Mammary epithelial cell (primary cell): ENCODE measurements at places on chromosomes 2 and 18.

DNA sequence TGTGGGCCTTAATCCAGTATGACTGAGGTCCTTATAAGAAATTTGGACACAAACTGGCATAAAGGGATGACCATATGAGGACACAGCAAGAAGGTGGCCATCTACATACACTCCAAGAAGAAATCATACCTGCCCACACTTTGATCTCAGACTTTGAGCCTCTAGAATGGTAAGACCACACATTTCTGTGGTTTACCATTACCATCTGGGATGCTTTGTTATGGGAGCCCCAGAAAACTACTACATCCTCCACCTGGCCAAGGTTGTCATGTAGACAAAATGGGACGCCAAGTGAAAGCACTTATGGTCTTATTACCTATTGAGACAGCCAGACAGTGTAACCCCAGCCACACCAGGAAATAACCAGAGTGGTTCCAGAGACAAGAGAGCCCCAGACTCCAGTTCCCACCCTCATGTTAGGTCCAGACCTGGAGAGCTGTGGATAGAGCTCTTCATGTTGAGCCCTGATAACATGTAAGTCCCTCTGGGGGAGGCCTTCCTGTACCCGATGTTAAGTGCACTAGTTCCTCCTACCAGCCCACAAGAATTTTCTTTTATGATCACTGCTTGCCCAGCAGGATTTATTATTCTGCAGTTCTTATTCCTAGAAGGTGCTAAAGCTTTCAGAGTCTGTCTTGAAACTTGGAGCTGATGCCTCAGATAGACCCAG lies 4.6 kb upstream of the ADD2 start:
- no peak for DNase-seq

DNA sequence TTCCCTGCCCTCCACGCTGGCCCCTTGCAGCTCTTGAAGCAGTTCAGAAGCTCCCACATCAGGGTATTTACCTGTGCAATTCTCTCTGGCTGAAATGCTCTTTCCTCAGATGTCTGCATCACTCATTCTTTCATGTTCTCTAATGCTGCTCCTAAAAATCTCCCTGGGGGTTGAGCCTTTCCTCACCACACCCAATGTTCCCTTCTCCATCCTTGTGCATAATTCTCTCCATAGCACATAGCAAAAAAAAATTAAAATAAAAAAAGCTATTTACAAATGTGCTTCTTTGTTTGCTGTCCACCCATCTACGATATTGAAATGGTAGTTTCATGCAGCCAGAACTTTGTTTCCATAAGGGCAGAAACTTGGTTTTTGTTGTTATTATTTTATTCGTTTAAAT lies 155.5 kb downstream of the DOK6 start:
- DNase-seq = no peak

GRCh38 chr2:220562375-220563140 lies 935.1 kb downstream of the SLC4A3 start:
- DNase-seq = no peak

DNA sequence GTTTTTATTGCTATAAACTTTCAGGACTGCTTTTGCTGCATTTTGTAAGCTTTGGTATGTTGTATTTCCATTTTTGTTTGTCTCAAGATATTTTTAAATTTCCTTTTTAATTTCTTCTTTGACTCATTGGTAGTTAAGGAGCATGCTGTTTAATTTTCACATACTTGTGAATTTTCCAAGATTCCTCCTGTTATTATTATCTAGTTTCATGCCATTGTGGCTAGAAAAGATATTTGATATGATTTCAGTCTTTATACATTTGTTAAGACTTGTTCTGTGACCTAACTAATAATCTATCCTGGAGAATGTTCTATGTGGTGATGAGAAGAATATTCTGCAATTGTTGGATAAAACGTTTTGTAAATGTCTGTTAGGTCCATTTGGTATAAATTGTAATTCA lies 62.1 kb downstream of the NUP35 start:
- no peak for DNase-seq

GRCh38 chr2:30293303-30293921 lies 62.1 kb downstream of the LBH start:
- DNase-seq = peak; percentile 80

DNA sequence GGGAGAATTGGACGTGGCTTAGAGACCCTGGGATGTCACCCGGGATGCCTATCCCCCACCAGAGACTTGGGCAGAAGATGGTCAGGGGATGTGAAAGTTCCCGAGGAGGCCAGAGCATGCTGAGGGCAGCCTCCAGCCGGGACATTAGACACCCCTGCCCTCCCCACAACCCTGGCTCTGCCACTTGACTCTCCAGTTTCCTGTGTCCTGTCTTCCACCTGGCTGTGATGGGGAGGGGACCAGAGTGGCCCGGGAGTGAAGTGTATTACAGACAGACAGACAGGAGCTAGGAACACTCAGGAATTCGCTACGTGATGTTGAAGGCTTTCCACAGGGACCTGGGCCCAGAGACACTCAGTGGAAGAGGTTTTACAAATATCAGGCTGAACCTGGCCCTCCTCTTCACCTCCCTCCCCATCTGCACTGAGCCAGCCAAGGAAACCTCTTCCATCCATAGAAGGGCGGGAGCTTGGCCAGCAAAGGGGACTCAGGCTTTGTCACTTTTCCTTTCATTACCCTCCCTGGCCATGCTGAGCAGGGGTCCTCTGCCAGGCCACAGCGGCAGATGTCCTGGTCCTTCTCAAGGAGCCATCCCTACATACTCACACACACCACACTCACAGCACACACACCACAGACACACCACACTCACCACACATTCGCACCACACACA lies 60.7 kb downstream of the SDC1 start:
- no peak for DNase-seq

- DNase-seq = peak; percentile 53
Observed at GRCh38 chr2:178825183-178825582, 18.0 kb upstream of the TTN start.

DNA sequence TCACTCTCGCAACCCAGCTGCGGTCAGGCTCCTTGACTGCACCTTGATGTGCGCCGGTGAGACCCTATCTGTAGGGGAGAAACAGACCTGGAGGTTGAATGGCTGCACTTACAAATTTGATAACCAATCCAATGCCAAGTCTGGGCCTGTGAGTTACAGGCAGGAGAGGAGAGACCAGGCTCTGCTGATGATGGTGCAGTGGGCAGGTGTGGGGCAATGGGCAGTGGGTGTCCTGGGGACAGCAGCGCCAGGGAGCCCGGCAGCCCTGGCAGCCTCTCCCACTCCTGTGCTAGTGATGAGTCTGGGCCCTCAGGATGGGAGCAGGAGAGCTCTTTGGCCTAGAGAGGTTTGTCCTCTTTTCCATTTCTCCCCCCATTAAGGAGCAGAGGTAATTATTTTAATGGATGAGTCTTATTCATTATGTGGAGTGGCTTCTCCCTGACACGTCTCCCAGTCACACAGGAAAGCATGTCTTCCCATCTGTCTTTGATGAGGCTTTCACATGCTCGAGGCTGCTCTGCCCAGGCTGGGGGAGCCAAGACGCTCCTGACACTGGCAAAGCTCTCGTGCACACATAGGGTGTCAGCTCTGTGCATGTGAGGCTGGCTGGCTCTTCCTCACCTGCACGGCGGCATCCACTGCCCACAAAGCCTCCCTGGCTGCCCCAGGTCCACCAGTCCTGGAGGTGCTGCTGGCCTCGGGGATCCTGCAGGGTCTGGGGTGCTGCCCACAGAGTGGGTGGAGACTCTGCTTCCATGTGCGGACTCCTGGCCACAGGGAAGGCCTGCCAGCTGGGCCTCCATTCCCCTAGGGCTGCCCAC lies 10.0 kb upstream of the ALLC start:
- no peak for DNase-seq

DNA sequence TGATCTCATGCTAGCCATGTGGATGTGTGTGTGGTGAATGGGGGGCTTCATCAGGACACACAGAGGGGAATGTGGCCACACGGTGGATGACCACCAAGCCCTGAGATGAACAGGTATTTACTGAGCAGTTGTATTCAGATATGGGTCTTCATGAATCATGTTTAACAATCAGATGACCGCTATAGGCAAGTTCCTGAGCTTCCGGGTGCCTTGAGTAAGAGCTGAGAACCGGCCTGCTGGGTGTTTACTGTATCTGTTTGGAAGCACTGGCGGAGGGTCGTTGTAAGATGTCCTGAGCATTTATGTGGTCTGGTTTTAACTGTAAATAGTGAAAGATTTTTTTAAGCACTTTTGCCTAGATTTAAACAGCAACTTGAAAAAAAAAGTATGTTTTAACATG lies 43.9 kb downstream of the BOLA3 start:
- DNase-seq = no peak

DNA sequence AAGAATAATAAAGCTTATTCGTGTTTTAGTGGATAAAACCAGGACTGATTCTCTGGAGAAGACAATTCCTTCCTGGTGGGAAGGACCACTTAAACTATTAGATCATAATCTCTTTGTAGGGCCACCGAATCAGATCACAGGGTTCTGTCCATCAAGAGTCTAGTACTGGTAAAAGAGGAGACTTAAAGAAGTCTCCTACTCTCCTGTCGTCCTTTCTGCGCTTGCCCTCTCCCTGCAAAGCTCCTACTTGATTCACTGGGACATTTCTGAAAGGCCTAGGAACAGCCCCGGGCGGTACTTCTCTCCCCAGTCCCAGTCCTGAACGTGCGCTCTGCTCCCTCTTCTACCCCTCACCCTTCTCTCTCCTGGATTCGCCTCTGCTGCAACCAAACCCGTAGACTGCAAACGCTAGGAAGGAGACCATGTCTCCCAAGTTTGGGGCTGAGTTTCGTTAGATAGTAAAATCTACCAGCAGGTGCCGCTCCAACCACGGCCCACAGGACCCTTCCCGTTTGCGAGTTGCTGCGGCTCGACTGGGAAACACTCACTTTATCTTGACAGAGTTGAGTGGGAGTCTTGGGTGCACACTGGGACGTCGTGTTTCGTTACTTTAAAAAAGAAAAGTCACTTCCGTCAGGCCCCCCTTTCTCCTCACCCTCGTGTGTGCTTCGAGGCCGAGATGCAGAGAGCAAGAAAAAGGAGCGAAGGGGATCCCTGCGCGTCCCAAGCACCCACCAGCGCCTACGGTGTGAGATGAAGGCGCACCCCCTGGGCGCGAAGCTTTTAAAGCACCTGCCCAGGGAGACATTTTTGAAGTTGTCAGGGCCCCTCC lies 923 bp downstream of the FIGLA start:
- DNase-seq = peak; percentile 55

DNA sequence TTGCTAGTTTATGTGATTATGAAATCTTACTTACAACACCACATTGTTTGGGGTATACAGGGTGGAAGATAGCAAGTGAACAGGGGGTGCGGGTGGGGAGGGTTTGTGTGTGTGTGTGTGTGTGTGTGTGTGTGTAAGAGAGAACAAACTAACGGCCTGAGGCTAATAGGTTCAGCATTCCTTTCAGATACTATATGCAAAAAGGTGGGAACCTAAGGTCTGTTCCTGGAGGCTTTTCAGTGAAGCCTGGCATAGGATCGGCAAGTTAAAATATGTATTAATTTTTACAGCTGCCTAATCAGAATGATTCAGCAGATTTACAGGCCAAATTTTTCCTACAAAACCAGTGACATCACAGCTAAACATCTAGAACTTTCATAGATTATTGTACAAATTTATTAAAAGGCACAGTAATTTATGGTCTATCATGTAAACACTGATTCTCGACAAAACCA lies 7.6 kb upstream of the SPDYA start:
- DNase-seq = no peak

DNA sequence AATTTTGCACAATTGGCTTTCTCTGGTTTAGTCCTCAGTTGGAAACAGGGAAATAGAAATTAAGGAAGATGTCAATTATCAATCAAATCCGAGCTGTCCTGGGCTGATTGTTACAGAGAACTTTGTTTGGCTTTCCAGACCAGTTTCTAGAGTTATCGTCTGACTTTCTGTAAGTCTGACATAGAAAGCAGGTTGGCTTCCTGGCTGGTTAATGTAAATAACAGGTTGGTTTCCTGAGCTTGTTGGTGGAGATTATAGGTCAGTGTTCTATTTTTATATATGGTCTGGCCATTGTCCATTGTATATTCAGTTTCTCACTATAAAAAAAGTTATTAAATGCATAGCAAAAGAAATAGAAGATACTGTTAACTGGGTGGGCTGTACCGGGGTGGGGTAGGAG lies 204.8 kb downstream of the MBD2 start:
- no peak for DNase-seq

- DNase-seq = no peak
Observed at GRCh38 chr2:238939074-238939473, 91.2 kb downstream of the TWIST2 start.

GRCh38 chr2:27076323-27076722 lies 2.1 kb upstream of the EMILIN1 start:
- no peak for DNase-seq

DNA sequence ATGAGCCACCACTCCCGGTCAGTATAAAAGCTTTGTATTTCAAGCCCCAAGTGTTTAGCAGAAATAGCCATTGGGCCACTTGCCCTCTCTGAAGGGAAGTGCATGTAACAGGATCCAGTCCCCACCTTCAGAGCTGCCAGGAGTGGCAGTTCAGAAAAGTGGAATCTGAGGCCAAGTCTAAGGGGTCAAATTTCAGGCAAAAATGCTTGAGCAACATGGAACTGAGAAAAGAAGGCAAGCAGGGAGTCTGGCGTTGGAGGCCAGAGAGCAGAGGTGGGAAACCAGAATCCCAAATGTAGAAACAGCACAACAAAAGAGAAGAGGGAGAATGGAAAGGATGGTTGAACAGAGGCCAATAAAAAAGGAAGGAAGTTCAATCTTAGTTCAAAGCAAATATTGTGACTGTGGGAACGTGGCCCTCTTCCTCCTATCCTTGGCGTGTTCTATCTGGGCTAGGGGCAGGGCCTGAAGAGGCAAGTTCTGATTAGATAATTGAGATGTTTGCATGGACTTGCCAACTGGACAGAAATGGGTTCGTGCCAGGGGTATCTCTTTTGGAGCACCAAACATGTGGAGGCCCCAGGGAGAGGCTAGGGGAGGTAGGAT lies 102.2 kb downstream of the AP1S3 start:
- no peak for DNase-seq
